ENCODE measurements at places on chromosomes 2 and 18.

DNA sequence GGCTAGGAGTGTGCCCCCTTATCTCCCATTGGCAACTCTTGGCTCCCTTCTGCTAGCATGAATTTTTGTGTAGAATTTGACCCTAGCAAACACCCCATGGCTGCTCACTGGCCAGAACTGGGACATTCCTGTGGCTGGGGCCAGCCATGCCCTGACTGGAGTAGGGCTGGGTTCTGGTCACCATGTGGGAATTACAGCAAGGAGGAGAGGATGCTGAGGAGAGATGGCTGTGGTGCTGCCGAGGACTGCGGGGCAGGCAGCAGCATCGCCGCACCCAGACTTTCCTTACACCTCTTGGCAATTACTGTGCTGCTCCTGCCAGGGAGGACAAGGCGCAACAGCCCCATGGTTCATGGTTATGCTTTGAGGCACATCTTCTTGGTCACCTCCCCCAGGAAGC is 12.7 kb downstream of the KCNF1 start:
- DNase-seq: no peak

DNA sequence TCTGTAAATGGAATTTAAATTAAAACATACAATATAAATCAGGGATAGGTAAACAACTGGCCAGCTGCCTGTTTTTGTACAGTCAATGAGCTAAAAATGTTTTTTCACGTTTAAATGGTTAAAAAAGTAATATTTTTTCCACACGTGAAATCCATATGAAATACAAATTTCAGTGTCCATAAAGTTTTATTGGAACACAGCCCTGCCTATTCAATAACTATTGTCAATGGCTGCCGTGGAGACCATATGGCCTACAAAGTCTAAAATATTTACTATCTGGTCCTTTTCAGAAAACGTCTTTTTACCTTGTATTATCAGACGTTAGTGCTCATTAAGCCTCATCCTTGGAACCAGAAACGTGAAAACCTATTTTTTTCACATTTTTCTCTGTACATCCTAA is 1.3 kb downstream of the TMEM17 start:
- DNase-seq: no peak

DNA sequence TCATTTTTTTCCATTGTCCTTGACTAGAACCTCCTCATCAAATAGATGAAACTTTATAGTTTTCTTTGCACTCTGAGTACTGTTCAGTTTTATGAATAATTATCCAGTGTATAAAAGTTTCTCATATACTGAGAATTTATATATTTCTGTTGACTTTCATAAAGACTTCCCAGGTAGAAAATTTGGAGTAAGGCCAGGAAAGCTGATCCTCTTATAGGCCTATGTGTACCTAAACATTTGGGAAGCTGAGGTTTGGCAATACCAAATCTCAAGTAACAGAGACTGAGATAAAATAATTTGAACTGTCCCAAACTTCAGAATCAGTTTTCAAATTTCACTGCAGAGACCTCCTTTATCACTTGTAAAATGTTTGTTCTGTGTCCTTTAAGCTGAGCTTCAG is 43.4 kb downstream of the CCDC102B start:
- DNase-seq: no peak

DNA sequence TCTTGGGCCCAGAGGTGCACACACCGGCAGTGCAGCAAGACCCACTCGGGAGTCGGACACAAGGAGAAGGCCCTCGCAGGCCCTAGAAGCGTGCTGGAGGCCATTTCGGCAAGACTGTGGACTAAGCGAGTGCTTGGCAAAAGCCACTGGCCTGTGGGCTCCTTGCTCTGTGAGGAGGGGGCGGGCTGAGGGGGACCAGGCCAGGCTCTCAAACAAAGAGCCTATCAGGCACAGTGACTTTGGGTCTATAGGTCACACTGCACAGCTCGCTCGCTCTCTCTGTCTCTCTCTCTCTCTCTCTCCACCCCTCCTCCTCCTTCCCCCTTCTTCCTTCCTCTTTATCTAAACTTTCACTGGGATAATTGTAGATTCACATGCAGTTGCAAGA is 23.6 kb upstream of the ZCCHC2 start:
- DNase-seq: no peak

- no peak for DNase-seq
Measured at GRCh38 chr18:37836071-37836970, 270.7 kb upstream of the CELF4 start.

- no peak for DNase-seq
Measured at GRCh38 chr2:172596776-172597175, 40.9 kb downstream of the PDK1 start.

DNA sequence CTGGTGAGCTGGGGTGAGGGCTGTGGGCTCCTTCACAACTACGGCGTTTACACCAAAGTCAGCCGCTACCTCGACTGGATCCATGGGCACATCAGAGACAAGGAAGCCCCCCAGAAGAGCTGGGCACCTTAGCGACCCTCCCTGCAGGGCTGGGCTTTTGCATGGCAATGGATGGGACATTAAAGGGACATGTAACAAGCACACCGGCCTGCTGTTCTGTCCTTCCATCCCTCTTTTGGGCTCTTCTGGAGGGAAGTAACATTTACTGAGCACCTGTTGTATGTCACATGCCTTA is 10.5 kb downstream of the PROC start:
- DNase-seq: no peak

DNA sequence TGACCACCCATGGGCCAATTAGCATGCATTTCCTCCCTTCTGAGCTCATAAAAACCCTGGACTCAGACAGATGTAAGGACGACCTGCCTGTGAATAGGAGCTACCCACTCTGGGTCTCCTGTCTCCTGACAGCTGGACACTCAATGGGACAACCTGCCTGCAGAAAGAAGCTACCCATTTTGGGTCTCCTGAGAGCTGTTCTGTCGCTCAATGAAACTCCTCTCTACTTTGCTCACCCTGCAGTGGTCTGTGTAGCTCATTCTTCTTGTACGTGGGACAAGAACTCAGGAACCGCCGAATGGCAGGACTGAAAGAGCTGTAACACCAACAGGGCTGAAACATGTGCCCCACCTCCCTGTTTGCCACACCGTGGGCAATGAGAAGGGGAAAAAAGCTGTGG is 60.3 kb upstream of the DYNC1I2 start:
- DNase-seq: no peak

- DNase-seq: no peak
Measured at GRCh38 chr2:144152817-144153271, 367.1 kb downstream of the ZEB2 start.

DNA sequence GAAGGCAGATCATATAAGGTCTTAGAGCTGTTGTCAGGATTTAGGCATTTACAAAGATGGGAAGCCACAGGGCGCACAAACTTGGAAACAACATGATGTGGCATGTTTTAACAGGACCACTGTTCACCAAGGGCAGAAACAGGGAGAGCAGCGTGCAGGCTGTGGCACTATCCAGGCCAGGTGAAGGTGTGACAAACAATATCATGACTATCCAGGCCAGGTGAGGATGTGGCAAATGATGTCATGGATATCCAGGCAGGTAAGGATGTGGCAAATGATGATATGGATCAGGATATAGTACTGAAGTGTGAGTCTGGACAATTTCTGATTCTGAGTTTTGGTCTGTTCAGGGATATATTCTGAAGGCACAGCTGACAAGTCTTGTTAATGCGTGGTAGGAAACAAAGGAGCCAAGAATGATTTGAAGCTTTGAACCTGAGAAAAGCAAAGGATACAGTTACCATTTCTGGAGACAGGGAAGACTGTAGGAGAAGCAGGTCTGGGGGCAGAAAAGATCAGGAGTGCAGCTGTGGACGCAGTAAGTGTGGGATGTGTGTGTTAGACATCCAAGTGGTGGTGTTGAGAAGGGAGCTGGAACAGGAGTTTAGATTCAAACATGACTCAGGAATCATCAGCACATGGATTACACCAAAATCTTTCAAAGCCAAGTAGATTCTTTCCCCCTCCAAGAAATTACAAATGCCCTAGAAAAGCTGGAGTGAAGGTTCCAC is 205.9 kb downstream of the TMEM163 start:
- no peak for DNase-seq

GRCh38 chr2:78992451-78992806 is 33.1 kb upstream of the REG3G start:
- no peak for DNase-seq

DNA sequence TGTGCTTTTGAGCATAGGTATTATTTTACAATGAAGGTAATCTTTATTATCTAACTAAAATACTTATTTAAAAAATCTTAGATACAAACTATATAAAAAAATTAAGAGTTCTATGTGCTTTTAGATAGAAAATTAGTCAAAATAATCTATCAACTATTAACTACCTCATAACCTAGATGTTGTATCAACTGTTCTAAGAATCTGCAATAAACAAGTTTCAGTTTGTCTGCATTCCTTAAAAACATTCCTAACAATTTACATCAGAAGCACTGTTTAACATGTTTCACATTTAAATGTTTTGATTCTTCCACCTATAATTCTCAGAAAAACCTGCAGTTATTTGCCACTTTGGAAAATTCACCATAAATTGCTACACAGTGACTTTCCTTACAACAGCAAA is 33.3 kb downstream of the NDUFS1 start:
- DNase-seq: no peak

DNA sequence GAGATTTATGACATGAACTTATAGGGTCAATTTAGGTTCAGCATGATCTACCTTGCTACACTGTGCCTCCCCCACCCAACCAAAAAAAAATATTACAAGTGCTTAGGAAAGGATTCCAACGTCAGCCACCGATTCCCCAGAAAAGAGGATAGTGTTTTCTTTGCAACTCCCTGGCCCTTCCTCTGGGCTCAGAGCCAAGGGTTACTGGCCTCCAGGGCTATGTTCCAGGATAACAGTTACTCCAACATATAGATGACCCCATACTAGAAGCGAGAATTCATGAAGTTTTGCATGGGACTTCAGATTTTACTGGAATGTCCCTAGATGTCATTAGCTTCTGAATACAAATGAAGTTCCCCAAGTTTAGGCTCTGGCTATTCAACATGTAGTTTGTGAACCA is 172.1 kb downstream of the UPP2 start:
- DNase-seq: no peak

DNA sequence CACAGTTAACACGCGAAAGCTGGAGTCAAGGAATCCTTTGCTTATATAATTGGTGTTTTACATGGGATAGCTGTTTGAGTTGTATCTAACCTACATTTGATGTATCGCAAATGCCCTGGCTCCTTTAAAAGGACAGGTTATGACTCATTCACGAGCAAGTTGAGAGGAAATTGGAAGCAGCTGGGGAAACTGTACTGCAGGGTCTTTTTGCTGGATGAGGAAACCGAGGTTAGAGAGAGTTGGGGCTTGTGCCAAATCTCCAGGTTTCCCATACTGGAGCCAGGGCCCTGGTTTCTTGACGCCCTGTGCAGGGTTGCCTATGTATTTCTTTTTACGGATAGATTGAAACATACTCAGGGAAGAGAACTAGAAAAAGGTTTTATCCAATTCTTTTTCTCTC is 60.0 kb upstream of the SPTBN1 start:
- DNase-seq: no peak

GRCh38 chr18:70368903-70369302 is 80.1 kb downstream of the SOCS6 start:
- no peak for DNase-seq

- no peak for DNase-seq
Measured at GRCh38 chr2:241015439-241015838, 17.0 kb downstream of the SNED1 start.

- DNase-seq: no peak
Measured at GRCh38 chr18:3441290-3441689, 8.7 kb upstream of the TGIF1 start.

DNA sequence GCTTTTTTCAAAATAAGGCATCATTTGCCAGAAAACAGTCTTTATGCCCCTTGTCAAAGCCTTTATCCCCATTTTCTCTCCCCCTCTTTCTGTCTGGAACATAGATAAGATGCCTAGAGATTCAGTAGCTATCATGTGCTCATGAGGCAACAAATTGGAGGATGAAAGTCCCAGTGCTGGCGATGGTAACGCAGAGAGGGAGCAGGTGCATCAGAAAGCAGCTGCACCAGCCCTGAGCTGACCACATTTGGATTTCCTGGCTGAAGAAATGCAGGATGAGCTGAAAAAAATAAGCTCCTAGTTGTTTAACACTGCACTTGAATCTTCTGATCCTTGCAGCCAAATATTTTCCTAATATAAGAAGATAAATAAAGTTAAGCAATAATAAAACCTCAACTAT is 48.0 kb downstream of the LOXHD1 start:
- no peak for DNase-seq

GRCh38 chr2:8841932-8842331 is 4.5 kb upstream of the KIDINS220 start:
- DNase-seq: no peak

DNA sequence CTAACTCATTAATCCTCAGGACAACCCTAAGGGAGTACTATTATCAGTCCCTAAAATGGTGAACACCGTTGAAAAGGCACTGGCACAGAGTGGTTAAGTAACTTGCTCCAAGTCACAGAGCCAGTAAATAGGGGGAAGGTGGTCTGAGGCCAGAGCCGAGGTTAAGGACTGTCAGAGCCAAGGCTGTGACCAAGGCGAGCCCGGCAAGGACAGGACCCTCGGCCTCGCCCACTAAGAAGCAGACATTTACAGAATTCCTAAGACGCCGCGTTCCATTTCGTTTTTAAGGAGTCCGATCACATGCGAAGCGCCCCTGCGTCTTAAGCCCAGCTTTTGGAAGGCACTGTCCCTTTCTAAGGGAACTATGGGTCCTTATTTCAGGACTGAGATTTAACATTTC is 1.1 kb downstream of the PDIA6 start:
- no peak for DNase-seq

- DNase-seq: no peak
Measured at GRCh38 chr18:28469946-28470345, 293.0 kb upstream of the CDH2 start.

- no peak for DNase-seq
Measured at GRCh38 chr2:125581557-125581956, 1074.4 kb upstream of the GYPC start.

DNA sequence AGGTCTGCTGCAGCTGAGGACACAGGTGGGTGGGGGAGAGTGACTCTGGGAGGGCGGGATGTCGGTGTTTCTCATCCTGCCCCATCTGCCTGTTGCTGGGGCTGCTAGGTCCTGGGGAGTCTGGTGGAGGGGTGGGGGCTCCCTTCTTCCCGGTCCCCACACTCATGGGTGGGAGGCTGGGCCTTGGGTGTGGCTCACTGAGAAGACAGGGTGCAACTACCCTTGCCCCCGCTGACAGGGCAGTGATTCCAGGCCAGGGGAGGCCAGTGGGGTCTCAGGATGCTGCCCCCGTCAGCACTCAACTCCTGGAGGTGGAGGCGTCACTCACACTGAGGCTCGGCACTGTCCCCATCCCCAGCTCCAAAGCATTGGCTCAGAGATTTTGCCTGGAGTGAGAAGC is 7.7 kb upstream of the NFATC1 start:
- DNase-seq: peak; percentile 13

- DNase-seq: no peak
Measured at GRCh38 chr2:60331115-60331809, 222.2 kb downstream of the BCL11A start.

DNA sequence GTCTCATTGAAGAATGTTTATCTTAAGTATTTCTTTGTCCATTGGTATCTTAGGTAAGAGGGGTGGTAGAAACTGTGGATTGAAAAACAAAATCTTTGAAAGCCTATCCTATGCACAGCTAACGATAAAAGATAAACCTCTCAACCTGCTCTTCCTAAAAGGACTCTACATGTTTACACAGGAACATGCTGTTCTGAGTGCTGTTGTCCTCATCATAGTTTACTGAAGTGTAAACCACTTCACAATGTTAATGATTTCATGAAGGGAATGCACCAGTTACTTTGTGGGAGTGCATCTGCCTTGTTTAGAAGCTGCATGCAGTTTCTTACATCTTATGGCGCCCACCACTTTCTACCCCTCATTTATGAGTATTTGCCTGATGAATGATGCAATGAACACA is 1.2 kb downstream of the ACMSD start:
- no peak for DNase-seq

- no peak for DNase-seq
Measured at GRCh38 chr2:205170399-205170798, 511.9 kb upstream of the NRP2 start.
